ENCODE measurements at places on chromosomes 4 and X.
A peak's percentile ranks its signal among the peaks of the same experiment; 100 is the strongest.

DNA sequence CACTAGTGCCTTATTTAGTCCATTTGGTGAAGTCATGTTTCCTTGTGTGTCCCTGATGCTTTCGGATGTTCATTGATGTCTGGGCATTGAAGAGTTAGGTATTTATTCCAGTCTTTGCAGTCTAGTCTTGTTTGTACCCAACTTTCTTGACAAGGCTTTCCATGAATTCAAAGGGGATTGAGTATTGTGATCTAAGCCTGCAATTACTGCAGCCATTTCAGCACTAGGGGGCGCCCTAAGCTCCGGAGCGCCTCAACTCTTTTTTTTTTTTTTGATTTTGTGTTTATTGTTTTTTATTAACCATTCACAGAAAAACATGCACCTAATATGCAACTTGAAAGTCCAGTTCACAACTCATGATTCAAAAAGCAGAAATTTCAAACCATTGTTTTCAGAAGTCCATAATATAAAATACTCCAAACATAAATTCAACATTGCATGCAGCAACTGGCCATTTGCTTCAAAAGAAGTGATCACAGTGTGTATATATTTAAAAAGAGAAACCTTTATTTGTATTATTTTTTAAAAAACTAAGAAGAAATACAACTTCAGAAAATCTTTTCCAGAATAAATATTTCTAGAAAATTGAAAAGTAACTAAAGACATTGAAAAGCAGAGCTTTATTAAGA is 59.2 kb downstream of the PTPN13 start:
- no peak for DNase-seq

DNA sequence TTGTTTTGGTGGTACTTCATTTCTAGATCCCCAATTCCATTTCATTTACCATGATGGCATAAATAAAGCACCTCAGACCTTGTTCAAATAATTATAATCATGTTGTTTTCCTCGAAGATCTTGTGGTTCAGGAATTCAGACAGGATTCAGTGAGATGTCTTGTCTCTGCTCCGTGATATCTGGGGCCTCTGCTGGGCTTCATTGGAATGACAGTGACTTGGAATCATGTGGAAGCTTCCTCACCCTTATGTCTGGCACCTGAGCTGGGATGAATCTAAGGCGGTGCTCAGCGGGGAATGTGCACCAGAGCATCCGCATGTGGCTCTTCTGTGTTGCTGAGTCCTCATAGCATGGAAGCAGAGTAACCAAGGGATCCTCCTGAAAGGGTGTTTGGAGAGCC is 132.2 kb downstream of the VEGFC start:
- no peak for DNase-seq

GRCh38 chr4:79163981-79164490 is 161.8 kb downstream of the NAA11 start:
- no peak for DNase-seq

- DNase-seq: no peak
These were observed 68.3 kb upstream of the SPANXB1 start for GRCh38 chrX:140933874-140934655.

- DNase-seq: no peak
These were observed 46.0 kb upstream of the TLL1 start for GRCh38 chr4:165827018-165827417.

DNA sequence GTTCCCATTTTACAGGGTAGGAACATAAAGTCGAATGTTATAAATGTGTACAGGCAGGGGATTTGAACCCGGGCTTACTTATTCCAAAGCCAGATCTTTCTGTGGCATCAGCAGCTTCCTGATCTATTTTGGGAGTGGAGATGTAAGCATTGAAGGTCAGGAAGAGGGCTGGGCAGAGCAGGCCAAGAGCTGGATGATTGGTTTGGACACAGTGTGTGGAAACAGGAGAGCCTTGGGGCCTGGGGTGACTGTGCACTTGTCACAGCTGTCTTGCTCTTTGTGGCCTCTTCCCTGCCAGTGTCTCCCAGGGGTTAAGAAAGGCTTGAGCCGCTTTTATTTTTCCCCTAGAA is 127.9 kb upstream of the ENPP6 start:
- no peak for DNase-seq

- no peak for DNase-seq
These were observed 281.3 kb downstream of the C4orf33 start for GRCh38 chr4:129377131-129377845.

GRCh38 chrX:41923978-41924683 is 777 bp upstream of the CASK start:
- no peak for DNase-seq

DNA sequence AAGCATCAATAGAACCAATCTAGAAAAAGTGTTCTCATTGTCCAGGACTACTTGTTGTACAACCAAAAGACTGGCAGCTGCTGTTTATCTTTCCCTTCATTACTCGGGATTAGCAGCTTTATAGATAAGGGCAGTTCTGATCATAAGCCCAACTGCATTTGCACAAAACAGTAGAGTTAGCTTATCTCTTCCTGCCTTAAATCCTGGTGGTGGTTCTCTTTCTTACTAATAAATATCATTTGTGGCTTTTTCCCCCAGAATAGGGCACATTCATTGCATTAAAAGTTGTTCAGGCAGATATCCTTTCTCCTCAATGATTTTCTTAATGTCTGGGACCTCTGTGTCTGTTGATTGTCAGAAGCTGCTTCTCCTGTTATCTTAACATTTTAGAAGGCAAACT is 20.2 kb upstream of the RRAGB start:
- no peak for DNase-seq

DNA sequence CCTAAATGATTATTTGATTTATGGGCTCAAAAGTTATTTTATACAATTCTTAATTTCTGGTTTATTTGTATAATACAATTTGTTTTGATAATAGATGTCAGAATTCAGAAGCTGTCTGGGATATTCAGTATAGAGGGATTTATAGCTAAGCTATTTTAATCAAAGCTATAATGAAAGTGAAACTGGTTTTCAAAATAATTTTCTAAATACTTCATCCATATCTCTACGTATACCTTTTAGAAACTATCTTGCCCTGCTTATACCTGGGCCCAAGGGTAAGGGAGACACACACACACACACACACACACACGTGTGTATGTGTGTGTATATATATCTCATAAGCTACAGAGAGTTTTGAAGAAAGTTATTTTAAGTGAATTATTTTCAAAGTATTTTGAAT is 2.9 kb downstream of the TMEM131L start:
- DNase-seq: no peak

DNA sequence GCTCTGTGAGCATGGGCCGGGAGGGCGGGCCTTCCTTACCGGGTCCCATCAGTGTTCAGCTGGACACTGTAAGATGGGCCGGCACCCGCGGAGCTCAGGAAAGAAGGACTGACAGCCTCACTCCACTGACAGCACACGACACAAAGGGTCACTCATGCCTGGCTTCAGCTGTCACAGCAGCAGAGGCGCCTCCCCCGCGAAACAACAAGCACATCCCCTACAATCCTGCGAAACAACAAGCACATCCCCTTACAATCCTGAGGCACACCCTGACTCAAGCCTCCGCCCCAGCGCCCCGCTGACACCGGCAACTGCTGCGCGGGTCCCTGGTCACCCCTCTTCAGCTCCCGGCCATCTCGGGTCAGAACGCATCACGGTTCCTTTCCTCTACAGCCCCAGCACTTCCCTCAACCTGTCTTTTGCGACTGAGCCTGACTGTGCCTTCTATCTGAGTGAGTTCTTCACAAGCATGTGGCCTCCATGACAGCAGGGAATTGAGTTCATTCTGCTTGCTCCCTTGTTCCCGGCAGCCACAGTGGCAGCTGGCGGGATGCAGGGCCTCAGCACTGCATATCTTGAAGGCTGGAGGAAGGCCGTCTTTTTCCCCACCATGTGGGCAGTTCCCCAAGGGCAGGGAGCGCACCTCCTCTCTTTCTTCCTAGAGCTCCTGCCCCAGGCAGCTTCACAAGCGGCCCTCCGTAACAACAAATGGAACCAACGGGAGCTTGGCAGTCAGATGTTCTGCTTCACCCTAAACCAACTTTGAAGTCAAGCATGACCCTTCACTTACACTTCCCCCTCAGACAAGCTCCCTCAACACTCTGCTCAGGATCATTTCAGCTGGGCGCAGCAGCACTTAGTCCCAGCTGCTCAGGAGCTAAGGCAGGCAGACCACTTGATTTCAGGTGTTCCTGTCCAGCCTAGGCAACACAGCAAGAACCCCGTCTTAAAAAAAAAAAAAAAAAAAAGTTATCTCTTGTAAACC is 39.6 kb downstream of the SCD5 start:
- no peak for DNase-seq

- DNase-seq: no peak
These were observed 1393.9 kb downstream of the ARAP2 start for GRCh38 chr4:34850421-34850820.

GRCh38 chr4:140373328-140374129 is at the start of gene SCOC:
Gene SCOC, plus strand, starts transcription at chr4:140373646. Its CDS starts 5,525 bp downstream, at chr4:140379171.
- peak; percentile 99 for DNase-seq

- no peak for DNase-seq
These were observed 1.4 kb downstream of the SEL1L3 start for GRCh38 chr4:25861280-25861950.

- no peak for DNase-seq
These were observed 2.1 kb downstream of the TET2 start for GRCh38 chr4:105148776-105149175.

GRCh38 chr4:91280551-91281290 is 1023.0 kb upstream of the GRID2 start:
- DNase-seq: no peak

DNA sequence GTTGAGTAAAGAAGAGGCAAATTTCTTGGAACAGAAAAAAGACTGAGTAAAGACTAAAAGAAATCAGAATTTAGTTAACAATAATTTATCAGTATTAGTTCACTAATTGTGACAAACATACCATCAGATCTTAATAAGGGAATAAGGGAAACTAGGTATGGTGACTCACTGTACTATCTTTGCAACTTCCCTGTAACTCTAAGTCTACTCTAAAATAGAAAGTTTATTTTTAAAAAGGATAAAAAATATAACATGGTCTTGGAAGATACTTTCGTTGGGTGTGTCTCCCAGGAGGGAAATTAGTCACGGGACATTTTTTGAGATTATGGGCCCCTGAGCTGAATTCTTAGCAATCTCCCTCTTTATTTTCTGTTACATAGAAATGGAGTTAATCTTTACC is 97.3 kb downstream of the EMCN start:
- DNase-seq: no peak

DNA sequence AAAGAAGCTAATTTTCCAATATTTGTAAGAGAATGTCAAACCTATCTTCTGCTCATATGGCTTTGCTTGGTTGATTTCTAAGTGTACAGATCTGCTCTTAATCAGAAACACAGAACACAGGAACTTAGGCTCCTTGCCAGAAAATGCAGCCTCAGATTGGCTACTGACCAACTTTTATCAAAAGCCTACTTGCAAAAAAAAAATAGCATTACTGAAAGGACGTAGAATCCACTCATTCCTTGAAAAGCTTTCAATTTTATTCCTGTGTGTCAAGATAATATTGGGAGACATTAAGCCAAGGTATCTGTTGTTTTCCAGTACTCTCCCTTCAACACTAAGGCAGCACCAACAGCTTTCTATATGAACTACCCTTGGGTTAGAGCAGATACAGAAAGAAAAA is 127.6 kb upstream of the INTU start:
- peak; percentile 43 for DNase-seq

DNA sequence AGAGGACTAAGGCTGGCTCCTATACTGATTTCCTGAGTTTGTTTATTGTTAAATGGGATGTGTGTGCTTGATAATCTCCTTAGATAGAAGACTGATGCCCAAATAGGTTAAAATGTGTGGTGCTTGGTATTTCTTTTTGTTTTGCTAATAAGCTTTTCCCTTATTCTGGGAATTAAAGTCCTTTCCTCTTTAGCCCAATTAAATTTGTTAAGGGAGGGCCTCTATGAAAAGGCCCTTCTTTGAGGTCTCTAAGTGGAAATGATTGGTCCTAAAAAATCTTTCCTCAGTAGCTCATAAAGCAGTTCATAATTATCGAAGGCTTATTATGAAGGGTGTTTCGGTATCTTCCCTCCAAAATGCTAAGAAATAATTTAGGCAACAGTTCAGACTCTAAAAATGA is at the start of gene RRH:
TSS of gene RRH (plus strand) at position 301 of the 400 bp plus-strand sequence. CDS start at position 357, 56 bp downstream.
- no peak for DNase-seq

GRCh38 chr4:89509708-89510281 is 202.2 kb upstream of the GPRIN3 start:
- no peak for DNase-seq

DNA sequence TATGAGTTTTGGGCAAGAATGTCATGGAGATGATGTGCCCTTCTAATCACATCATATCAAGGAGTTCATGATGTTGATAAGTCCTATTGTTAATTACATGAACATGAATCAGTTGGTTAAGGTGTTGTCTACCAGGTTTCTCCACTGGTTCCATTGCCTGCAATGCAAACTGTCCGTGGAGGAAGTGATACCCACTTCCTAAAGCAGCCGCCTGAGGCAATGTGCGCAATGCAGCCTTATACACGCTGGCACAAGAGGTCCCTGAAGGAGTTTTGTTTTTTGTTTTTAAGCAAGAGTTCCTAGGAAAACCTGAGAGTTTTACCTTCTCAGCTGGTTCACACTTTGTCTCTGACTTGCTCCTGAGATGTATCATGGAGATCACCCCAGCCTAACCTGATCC is 5.9 kb upstream of the GPKOW start:
- DNase-seq: no peak

GRCh38 chr4:74855879-74856278 is 61.6 kb upstream of the BTC start:
- no peak for DNase-seq

GRCh38 chr4:20368926-20369325 is 117.2 kb downstream of the SLIT2 start:
- DNase-seq: no peak

DNA sequence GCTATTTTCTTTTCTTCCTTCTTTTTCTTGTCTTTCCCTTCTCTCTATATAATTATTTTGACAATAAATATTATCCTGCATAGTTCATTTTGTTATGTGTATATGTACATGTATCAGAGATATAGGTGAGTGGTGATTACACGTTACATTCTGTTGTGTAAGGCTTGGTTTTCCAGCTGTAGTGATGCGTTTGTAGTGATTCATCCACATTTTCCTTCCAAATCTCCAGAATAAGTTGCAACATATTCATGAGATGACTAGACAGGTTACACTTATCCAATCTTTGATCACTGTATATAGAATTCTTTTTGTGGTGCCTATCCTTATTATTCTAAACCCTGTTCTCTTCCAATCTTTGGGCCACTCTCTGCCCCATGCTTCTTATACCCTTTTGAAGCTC is 540.2 kb downstream of the GBA3 start:
- no peak for DNase-seq

GRCh38 chrX:116172976-116173375 is 2.4 kb downstream of the AGTR2 start:
- no peak for DNase-seq

- no peak for DNase-seq
These were observed 204.9 kb upstream of the MAGEB2 start for GRCh38 chrX:30010471-30010870.

DNA sequence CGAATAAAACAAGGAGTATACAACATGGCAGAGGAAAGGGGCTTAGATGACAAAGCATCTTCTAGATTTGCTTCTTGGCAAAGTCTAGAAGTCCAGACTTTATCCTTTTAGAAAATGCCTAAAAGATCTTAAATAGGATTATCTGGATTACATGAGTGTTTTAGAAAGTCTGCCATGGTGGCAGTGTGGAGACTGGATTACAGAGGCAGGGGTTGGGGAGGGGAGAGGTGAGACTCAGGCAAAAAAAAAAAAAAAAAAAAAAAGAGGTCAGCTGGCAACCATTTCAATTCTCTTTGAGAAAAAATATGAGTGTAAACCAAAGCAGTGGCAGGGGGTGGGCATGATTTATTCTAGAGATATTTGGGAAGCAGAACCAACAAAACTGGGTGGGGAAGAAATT is 17.4 kb downstream of the ZNF827 start:
- no peak for DNase-seq

GRCh38 chr4:140302151-140302859 is 71.1 kb upstream of the SCOC start:
- no peak for DNase-seq

Measured in amniotic stem cell (primary cell).